Fibroblast of the aortic adventitia (primary cell): ENCODE measurements at places on chromosomes 2 and 18. TPM values are rescaled to one million over a fixed set of nuclear protein-coding genes. Genes with fewer than 3 reads are reported as not detected.

- no peak for DNase-seq
Observed at GRCh38 chr18:60311676-60312360, 60.8 kb downstream of the MC4R start.

DNA sequence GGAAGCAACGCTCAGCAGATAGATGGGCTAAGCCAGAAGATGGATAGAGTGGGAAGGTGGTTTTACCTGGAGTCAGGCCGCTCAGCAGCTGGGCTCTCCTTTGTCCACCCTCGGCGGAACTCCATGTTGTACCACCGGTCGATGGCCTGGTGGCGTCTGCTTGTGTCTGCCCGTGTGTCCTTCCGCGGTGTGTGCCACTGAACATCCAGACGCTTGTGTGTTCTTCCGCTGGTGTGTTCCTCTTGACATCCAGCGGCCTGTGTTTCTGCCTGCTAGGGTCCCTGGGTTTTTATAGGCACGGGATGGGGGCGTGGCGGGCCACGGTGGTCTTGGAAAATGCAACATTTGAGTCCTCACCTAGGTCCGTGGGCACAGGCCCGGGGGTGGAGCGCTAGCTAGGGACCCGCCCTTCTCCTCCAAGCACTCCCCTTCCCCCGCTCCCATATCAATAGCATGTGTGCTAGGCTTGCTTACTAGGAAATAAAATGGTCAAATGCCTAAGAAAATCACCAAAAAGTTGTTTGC is 1431.7 kb upstream of the ACVR2A start:
- DNase-seq, result no peak

- no peak for DNase-seq
Observed at GRCh38 chr2:39705638-39706037, 39.9 kb downstream of the TMEM178A start.

- no peak for DNase-seq
Observed at GRCh38 chr2:42227491-42227890, 58.3 kb downstream of the EML4 start.

- no peak for DNase-seq
Observed at GRCh38 chr18:26992926-26993325, 127.4 kb upstream of the AQP4 start.

DNA sequence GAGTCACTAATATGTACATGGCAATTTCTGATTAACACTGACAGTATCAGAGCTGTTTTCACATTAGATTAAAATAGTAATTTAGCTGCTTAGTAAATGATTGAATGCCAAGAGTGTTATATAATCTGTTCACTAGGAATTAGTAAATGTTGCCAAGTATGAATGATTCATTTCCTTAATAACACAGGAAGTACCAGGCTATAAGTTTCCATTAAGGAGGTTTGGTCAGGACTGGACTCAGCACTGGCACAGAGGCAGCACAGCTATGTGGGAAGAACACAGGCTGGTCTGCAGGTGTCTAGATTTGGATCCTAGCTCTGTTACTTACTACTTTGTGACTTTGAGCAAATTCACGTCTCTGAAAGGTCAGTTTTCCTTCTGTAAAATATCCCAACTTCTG is 97.2 kb downstream of the TDRD15 start:
- DNase-seq, result no peak

GRCh38 chr18:35582899-35583558 is 1.5 kb downstream of the GALNT1 start:
- no peak for DNase-seq

- DNase-seq, result no peak
Observed at GRCh38 chr2:113757138-113757657, 756 bp upstream of the SLC35F5 start.

DNA sequence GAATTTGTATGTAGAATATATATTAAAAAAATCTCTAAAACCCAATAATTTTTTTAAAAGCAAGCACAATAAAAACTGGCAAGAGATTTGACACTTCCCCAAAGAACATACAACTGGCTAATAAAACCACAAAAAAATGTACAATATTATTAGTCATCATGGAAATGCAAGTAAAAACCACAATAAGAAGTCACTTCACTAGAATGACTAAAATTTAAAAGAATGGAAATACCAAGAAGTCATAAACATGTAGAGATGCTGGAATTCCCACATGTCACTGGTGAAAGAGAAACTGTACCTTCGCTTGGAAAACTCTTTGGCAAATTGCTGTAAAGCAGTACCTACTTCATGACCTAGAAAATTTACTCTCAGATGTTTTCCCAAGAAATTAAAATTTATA is 43.4 kb upstream of the KYNU start:
- DNase-seq, result peak; percentile 60

- DNase-seq, result peak; percentile 45
Observed at GRCh38 chr2:37843556-37843955, 81.5 kb upstream of the RMDN2 start.

GRCh38 chr2:1698188-1698945 is 45.9 kb downstream of the PXDN start:
- peak; percentile 16 for DNase-seq

DNA sequence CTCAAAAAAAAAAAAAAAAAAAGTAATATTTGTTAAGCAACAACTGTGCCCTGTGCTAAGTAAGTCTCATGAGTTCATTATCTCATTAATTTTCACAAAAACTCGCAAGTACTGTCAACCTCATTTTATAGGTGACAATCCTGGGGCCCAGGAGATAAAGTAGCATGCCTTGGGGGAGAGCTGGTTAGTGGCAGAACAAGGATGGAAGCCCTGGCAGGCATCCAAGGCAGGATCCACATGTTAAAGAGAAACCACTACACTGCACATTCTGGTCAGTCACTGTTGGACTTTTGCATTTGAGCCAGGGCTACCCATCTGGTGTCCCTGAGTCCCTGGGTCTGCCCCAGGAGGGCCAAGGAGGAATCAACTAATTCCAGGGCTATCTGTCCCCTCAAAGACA is 54.6 kb downstream of the ZFP36L2 start:
- DNase-seq, result peak; percentile 61

DNA sequence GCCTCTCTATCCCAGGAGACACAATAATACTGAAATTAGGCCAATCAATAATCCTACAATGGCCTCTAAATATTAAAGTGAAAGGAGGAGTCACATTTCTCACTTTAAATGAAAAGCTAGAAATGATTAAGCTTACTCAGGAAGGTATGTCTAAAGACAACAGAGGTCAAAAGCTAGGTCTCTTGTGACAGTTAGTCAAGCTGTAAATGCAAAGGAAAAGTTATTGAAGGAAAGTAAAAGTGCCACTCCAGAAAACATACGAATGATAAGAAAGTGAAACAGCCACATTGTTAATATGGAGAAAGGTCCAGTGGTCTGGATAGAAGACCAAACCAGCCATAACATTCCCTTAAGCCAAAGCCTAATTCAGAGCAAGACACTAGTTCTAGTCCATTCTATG is 9.5 kb downstream of the SESTD1 start:
- no peak for DNase-seq

GRCh38 chr2:132909427-132909826 is 239.4 kb upstream of the LYPD1 start:
- DNase-seq, result peak; percentile 78

Gene MBOAT2
- 18.1 and 37.1 TPM in 2 replicates for total RNA-seq

Gene LYG2
- total RNA-seq, result not detected in 2 replicates

Gene CMPK2
- 1.9 and 11.0 TPM in 2 replicates for total RNA-seq

Gene KATNAL2
- total RNA-seq, result 2.7 and 10.4 TPM in 2 replicates

Gene CRYBA2
- not detected in 2 replicates for total RNA-seq

Gene GPR39
- total RNA-seq, result 0.41 and 12.7 TPM in 2 replicates
